NCI-H2029 (cell line): ENCODE measurements at places on chromosomes 1 and 21.

- DNase-seq = no peak
These were observed 40.6 kb upstream of the RAB4A start for GRCh38 chr1:229230140-229230892.

GRCh38 chr21:45393021-45393420 is 11.9 kb upstream of the COL18A1 start:
- no peak for DNase-seq

DNA sequence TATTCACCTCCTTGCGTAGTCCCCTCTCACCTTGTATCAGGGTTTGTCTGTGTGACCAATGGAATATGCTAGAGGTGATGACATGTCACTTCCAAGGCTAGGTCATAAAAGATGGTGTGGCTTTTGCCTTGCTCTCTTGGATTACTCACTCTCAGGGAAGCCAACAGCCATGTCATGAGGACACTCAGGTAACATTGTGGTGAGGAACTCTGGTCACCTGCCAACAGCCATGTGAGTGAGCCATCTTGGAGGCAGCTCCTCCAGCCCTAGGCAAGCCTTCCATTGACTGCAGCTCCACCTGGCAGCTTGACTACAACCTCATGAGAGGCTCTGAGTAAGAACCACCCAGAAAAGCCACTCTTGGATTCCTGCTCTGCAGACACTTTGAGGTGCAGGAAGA is 11.0 kb upstream of the HEYL start:
- peak; percentile 100 for DNase-seq

DNA sequence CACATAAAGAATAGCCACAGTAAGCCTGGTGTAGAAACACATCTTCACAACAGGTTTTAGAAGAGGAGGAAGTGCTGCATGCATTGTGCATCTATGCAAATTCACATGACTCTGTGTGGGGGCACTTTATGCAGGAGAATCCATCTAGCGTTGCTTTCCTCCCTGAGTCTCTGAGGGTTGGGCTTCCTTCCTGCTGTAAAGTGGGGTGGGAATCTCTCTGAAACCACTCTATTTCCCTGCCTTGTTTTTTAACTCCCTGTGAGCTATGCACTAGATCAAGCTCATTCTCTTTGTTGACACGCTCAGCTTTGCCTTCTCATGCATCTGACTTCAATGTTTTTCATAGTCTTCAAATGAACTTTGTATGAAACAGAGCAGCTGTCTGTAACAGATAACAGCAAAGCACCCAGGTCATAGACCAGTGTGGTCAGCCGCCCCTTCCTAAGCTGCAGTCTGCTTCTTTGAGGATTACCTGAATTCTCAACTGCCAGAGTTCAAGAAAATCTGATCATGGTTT is 102.7 kb upstream of the DPH5 start:
- DNase-seq = no peak

DNA sequence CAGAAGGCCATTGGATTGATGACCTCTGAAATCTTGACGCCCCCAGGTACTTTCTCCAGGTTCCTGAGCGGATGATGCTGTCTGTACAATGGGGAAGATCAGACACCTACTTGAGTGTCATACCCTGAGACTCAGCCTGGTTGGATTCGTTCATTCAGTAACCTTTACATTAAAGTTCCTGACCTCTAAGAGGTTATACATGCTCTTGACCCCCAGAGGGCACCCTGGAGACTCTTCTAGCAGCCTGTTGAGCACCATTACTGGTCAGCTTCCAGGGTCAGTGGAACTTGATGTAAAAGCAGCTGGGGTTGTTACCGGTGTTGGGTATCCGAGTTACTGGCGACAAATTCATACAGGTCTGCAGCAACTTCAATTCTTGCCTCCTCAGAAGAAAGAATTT is 114.3 kb upstream of the ZNF678 start:
- DNase-seq = no peak

DNA sequence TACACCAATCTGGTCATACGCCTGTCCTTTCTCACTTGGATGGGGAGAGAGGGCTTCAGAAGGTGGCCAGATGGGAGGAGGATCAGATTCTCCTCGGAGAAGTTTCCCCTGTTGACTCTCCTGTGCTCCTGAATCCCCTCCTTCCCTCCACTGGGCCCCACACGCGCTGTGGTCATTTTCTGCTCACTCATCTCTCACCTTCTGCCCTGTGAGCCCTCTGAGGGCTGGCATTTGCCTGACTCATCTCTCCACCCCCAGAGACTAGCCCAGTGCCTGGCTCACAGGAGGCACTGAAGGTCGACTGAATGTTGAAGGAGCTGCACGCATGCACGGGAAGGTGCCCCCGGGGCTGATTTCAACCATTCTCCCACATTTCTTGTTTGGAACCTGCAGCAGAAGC is 14.2 kb downstream of the ABCA4 start:
- no peak for DNase-seq

- DNase-seq = no peak
These were observed 4.8 kb downstream of the ARTN start for GRCh38 chr1:43938383-43938782.

DNA sequence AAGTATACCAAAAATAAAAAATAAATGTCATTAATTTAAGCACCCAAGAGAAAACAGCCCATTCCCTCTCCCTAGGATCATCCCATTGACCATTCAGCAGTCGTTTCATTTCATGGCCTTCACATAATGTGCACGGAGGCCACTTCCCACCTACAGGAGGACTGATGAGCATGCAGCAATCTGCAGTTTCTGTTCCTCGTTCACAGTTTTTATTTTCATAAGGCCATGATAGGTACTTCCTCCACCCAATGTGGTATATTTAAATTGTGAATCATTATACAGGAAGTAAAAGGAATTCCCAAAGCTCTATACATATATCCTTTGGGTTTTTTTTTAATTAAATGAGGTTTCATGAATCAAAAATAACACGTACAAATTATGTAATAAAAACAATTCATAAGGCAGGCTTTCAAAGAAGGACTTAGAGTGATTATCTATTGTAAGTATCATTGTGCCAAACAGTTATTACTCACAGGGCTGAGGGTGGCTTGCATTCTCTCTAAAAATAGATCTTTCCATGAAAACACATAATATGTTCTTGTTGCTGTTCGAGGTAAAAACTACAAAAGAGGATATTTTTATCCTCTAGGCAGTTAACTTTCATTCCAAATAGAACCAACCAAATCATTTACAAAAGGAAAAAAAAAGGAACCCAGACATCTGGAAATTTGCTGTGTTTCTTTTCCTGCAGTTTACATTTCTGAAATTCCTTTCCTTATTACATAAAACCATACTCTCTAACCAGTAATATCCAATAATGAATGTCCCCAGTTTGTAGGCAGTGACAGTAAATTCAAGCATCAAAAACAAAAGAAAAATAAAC is 27.5 kb upstream of the SLC44A3 start:
- no peak for DNase-seq
